ENCODE measurements at places on chromosomes 1 and 21. TPM values are rescaled to one million over a fixed set of nuclear protein-coding genes. Genes with fewer than 3 reads are reported as not detected.

The GSTM2 gene
- total RNA-seq, result 41.8 TPM

The CASQ1 gene
- not detected for total RNA-seq

DNA sequence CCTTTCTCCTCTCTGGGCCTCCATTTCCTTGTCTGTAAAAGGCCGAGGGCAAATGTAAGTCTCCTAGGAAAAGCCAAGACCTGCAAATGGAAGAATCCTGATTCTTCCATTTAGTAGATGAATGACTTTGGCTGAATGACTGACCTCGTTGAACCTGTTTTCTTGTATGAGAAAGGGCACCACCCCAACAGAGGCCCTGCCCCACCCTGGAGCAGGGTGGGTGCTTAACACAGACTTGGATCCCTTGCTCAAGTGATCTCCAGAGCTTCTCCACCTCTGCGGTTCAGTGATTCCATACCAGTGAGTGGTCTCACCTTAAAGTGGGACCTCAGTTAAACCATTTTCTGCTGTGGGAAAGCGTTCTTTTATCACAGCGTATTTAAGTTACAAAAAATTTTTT lies 39.0 kb upstream of the GUCA2B start:
- DNase-seq, result no peak

GRCh38 chr1:154575951-154576566 lies 8.5 kb downstream of the CHRNB2 start:
- no peak for DNase-seq

GRCh38 chr1:87474098-87474497 lies 145.4 kb downstream of the LMO4 start:
- DNase-seq, result no peak

GRCh38 chr21:15624646-15625045 lies 105.1 kb upstream of the USP25 start:
- DNase-seq, result no peak

The UBE2U gene
- total RNA-seq, result not detected

GRCh38 chr1:100459358-100460114 lies 78.4 kb upstream of the GPR88 start:
- DNase-seq, result peak; percentile 86

- no peak for DNase-seq
Measured at GRCh38 chr1:52659356-52659755, 26.4 kb downstream of the SHISAL2A start.

The SOX13 gene
- 28.7 TPM for total RNA-seq

The GJA8 gene
- not detected for total RNA-seq

- no peak for DNase-seq
Measured at GRCh38 chr21:27292229-27292628, 325.3 kb upstream of the ADAMTS5 start.

GRCh38 chr1:180269645-180270529 lies 39.8 kb downstream of the LHX4 start:
- peak; percentile 59 for DNase-seq

GRCh38 chr1:112982853-112983536 lies 27.0 kb upstream of the SLC16A1 start:
- DNase-seq, result no peak

The LIN28A gene
- not detected for total RNA-seq

DNA sequence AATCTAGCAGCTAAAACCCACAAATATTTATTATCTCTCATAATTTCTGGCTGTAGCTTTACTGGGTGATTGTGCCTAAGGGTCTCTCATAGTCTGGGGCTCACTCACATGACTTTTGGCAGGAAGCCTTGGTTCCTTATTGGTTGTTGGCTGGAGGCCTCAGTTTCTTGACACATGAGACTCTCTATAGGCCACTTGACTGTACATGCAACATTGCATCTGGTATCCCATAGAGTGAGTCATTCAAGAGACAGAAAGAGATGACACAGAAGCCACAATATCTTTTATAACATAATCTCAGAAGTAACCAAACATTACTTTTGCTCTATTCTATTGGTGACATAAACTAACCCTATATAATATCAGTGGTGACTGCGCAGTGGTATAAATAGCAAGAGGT lies 128.5 kb upstream of the HNRNPU start:
- no peak for DNase-seq

GRCh38 chr1:9629445-9630201 lies 21.9 kb upstream of the PIK3CD start:
- DNase-seq, result peak; percentile 98

DNA sequence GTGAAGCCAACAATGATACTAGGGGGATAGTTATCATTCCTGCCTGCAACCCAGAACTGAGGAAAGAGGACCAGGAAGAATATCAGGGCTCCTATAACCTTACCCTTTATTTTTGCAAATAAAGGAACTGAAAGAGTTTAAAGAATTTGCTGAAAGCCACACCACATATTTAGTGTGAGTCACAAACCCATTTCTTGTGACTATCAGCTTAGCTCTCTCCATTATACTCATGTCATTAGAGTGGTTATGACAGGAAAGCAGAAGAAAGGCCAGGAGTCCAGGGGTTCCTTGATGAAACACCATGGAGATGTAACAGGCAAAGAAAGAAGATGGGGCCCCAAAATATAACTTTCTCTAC lies 141.1 kb upstream of the SAMSN1 start:
- no peak for DNase-seq

Measured in spleen (tissue), 13 donors.